Naive thymus-derived CD8-positive, alpha-beta T cell (primary cell): ENCODE measurements at places on chromosomes 7 and 10. TPM values are rescaled to one million over a fixed set of nuclear protein-coding genes. Genes with fewer than 3 reads are reported as not detected.

The PGAM2 gene
- polyA plus RNA-seq: not detected

The PRLHR gene
- polyA plus RNA-seq: not detected

DNA sequence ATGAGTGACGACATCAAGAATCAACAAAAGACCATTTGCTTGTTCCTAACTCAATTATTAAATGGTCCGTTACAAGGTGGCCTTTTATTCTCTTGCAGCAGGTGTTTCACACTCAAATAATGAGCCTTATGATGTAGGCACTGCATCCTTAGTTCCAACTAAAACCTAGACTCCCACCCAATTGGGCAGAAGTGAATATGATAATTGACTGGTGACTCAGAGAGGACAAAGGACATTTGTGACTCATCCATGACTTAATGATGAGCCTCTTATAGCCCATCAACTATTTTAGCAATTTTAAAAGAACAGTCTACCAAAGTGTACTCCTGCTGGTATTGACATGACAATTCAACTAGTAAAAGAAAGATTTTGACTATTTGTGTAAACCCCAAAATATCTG lies 1027.8 kb upstream of the PHF14 start:
- DNase-seq: no peak

The ADAMTS14 gene
- not detected for polyA plus RNA-seq

The EN2 gene
- polyA plus RNA-seq: not detected

GRCh38 chr10:75234683-75235374 lies 928 bp downstream of the COMTD1 start:
- no peak for DNase-seq

- no peak for DNase-seq
Observed at GRCh38 chr7:43878867-43879266, 9.6 kb upstream of the MRPS24 start.

The LLCFC1 gene
- not detected for polyA plus RNA-seq

DNA sequence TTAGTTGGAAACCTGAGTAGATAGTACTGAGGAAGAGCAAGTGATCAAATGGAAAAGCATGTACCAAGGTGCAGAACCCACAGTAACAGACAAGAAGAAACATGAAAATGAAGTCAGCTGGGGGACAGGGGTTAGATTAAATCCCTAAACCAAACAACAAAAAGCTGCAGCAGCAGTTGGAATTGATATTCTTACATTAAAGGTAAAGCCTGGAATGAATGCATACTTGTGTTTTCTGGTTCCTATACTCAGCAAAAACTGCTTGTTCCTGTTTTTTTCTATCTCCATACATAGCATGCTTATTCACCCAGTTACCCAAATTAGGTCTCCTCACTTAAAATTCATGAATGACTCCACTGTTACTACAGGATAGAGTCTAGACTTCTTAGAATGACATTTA lies 92.4 kb downstream of the TPST1 start:
- no peak for DNase-seq

DNA sequence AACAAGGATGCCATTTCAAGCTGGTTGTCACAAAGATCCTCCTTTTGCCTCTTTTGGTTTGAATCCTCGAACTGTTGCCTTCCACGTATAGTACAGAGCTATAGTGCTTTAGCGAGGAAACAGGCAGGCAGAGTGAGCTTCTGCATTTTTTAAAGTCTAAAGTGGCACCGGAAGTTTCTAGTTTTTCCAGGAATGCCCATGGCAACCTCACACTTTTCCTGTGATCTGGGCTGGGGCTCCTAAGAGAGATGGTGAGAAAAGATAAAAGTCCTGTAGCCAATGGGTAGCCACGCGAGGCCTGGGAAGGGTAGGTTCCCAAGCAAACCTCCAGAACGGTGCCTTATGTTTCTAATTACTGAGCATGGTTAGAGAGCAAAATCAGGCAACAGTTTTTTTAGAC lies 76.7 kb downstream of the CALD1 start:
- no peak for DNase-seq

The PDE6C gene
- polyA plus RNA-seq: 0.19 TPM

DNA sequence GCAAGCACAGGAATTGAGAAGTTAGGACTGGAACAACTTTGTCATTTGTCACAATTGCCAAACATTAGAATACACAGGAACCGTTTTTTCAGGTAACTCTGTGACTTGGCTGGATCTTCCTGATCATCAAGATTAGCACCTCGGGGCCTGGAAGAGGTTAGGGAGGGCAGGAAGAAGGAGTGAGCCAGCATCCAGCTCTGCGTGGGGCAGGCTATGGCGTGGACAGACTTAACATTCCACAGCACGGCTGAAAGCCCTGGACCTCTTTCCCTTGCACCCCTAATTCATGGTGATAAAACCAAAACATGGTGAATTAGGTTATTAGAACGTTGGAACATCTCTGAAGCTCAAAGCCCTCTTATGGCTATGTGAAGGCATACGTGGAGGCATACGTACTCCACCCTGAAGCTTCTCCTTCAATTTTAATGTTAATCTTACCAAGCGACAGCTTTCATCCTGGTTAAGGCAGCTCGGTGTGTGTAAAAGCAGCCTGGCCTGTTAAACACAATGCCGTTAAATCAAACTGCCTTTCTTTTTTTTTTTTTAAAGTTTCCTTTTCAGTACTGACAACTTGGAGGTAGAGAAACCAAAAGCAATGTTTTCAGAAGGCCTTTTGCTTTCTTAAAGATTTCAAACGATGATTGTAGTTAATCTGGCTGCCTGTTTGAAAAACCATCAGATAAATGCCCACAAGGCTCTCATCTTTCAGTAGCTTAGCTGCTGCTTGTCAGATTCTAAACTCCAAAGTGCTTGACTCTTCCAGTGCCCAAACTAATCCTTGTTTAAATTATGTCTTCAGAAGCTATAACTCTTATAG lies 4.5 kb downstream of the GRK5 start:
- peak; percentile 67 for DNase-seq

DNA sequence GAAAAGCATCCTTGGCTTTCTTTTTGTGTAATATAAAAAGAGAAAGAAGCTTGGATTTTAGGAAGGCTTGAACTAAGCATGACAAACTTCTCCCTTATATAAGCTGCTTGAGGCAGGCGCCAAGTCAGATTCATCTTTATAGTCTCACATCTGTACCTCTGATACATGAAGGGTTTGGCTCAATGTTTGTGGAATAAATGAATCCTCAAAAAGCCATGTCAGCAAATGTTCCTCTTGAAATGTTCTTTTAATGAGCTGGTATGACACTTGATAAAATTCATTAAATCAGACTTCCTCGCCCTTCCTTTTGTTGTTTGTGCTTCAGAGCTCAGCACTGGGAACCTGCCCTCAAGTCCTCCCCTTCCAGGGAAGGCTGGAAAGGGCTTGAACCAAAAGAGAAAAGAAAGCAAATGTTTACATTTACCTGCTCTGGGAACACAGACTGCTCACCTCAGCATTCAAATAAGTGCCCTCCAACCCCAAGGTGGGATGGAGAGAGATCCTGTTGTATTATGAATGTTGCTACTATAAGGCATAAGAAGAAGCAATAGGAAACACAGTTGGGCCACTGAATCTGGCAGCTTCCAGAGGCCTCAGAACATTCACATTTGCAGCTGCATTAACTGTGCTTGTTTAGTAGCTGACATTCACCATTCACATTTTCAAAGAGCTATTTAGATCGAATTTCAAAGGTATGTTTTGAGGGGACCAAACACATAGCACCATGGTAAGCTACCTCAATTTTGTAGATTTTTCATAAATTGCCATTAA lies 212.6 kb downstream of the CACNA2D1 start:
- DNase-seq: no peak

DNA sequence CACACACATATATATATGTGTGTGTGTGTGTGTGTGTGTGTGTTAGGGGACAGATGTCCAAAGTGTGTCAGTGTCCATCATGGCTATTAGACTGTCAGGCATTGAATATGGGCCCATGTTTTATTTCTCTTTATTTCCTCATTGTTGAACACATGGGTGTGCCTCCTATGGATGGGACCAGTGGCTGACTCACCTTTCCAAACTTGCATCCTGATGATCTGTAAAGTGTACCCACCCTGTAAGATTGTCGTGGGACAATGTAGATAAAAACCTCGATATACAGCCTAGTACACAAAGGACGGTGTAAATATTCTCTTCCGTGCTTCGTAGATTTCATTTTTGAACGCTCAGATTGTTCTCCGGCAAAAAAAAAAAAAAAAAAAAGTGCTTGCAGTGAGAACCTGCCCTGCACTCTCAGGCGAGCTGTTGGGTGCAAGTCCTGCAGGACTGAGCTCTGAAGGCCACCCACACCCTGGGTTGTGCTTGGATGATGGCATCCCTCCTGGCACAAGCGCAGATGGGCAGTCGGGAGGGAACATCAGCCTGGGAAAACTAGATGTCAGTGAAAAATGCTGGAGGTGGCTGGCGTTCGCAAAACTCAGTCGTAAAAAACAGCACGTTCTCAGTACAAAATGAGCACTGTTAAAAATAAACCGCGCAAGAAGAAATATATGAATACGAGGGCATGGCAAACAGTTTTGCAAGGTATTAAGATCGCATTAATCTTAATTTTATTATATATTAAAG lies 166.9 kb downstream of the CUX1 start:
- no peak for DNase-seq

GRCh38 chr10:111107846-111108245 lies 31.0 kb downstream of the ADRA2A start:
- DNase-seq: no peak

The PRPS1L1 gene
- polyA plus RNA-seq: not detected

The PTPRE gene
- 17.6 TPM for polyA plus RNA-seq
